ENCODE measurements at places on chromosomes 16 and 17. TPM values are rescaled to one million over a fixed set of nuclear protein-coding genes. Genes with fewer than 3 reads are reported as not detected.

- DNase-seq = peak; percentile 56
These were observed 117.8 kb downstream of the METRNL start for GRCh38 chr17:83196973-83197880.

DNA sequence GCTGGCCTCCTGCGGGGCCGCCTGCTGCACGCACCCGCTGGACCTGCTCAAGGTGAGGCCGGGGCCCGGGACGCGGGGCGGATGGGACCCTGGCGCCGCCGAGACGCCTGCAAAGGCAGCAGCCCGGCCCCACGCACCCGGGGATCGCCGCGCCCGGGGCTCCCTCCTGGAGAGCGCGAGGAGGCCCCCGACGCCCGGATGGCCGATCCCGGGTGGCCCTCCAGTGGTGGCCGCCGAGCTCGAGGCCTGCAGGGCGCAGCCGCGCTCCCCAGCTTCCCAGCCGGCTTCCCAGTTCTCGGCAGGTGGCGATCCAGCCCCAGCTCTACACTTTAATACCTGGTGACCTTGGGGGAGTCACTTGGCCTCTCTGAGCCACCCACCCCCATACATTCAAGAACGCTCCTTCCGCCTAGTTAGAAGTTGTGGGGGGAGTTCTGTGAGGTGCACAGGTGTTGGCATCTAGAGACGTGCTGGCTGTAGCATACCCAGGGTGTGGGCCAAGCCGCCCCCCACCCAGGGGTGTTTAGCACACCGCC is 452 bp downstream of the SLC25A10 start:
- no peak for DNase-seq

The MPV17L gene
- 9.0 TPM for total RNA-seq

DNA sequence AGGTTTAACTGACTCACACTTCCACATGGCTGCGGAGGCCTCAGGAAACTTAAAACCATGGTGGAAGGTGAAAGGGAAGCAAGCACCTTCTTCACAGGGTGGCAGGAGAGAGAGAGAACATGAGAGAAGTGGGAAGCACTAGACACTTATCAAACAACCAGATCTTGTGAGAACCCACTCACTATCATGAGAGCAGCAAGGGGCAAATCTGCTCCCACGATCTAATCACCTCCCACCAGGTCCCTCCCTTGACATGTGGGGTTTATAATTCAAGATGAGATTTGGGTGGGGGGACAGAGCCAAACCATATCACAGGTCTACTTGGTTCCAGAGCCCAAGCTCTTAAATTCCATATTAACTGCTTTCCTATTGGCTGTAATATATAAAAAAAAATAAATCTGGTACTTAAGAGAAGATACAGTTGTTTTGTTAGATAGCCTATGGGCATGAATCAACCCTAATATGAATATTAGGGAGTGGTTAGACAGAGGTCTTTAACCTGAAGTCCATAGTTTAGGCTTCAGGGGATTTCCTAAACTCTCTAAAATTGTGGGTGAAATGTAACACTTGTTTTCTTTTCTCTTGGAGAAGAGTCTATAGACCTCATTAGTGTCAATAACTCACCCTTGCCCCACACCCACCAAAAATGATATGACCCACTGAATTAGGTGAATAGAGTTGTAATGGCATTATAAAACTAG is 56.7 kb downstream of the SKAP1 start:
- no peak for DNase-seq

The MAP2K4 gene
- total RNA-seq = 23.9 TPM

The CDC6 gene
- 5.4 TPM for total RNA-seq

Measured in spleen (tissue), 13 donors.